ENCODE measurements at places on chromosomes 11 and 22.

DNA sequence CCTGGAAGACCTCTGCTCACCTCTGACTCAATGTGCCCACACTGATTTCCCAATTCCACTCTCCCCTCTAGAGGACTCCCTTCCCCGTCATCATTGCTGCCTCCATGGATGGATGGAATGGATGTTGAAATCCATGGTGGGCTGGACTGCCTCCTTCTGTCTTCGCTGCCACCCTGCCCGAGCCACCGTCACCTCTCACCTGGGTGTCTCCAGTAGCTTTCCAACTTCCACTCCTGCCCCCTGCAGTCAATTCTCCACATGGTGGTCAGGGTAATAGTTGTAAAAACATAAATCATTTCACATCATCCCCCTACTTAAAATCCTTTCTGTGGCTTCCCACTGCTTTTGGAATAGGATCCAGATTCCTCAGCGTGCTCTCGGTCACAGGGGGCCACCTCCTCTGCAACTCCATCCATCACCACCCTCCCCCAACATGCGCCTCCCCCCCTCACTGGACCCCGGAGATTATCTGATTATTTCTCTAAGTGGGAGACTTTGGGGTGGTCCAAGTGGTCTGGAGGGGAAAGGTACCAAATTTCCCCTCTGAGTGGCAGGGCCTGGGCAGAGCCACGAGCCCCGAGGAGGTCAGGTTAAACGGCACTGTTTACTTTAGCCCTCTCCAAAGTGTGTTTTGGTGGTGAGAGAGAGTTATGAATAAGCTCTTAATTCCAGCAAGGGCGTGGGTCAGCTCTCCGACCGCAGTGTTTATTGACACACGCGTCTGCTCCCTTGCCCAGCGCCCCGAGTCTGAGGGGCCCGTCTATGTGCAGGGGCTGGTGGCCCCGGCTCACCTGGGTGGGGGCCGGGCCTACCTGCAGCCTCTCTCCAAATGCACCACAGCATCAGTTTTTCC, 313.7 kb downstream of the MN1 start:
- DNase-seq, result no peak

DNA sequence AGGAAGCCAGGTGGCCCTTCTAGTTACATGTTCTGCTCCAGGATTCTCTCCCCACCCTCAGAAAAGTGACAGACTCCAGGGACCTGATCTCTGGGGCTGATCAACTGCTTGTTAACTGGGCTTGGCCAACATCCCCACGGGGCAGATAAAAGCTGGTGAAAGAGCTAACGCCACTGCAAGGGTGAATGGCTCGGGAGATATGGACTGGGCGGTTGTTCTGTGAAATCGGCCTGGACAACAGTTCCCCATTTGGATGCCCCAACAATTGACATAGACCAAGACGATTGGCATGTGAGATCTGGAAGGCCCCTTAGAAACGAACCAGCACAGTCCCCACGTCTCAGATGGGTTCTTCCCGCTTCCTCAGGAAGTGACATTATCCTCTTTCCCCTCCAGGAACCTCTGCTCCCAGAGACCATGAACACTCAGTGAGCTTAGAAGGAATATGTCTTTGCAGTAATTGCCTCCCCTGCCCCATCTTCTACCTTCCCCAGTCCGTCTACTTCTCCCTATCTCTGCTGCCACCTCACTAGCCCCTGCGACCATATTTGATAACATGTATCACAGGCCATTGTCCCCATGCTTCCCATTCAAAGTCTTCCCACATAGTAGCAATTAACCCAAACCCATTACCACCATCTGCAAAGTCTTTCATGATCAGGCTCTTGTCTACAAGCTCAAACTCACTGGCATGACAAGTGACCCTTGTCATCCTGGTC, 5.6 kb upstream of the PRG2 start:
- DNase-seq, result no peak

GRCh38 chr11:1889224-1889930, 2.3 kb downstream of the PRR33 start:
- DNase-seq, result no peak

GRCh38 chr11:116328391-116328790, 444.4 kb downstream of the BUD13 start:
- no peak for DNase-seq

GRCh38 chr11:9952511-9953196, 288.8 kb downstream of the SWAP70 start:
- DNase-seq, result no peak

DNA sequence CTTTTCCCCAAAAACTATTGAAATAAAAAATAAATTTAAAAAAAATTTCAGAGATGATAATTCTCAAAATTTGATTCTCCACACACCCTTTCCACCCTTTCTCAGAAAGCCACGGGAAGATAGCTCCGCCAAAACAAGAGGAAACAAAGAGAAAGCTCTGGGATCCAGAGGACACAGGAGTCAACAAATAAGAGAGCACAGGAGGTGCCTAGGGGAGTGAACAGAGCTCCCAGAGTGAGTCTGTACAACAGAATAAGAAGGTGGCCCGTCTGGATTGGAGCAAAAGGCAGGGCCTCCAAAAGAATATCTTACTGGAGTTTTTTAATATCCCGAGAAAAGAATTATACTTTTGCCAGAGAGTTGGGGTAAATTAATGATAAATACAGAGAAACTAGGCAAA, 96.3 kb upstream of the DRD2 start:
- no peak for DNase-seq

DNA sequence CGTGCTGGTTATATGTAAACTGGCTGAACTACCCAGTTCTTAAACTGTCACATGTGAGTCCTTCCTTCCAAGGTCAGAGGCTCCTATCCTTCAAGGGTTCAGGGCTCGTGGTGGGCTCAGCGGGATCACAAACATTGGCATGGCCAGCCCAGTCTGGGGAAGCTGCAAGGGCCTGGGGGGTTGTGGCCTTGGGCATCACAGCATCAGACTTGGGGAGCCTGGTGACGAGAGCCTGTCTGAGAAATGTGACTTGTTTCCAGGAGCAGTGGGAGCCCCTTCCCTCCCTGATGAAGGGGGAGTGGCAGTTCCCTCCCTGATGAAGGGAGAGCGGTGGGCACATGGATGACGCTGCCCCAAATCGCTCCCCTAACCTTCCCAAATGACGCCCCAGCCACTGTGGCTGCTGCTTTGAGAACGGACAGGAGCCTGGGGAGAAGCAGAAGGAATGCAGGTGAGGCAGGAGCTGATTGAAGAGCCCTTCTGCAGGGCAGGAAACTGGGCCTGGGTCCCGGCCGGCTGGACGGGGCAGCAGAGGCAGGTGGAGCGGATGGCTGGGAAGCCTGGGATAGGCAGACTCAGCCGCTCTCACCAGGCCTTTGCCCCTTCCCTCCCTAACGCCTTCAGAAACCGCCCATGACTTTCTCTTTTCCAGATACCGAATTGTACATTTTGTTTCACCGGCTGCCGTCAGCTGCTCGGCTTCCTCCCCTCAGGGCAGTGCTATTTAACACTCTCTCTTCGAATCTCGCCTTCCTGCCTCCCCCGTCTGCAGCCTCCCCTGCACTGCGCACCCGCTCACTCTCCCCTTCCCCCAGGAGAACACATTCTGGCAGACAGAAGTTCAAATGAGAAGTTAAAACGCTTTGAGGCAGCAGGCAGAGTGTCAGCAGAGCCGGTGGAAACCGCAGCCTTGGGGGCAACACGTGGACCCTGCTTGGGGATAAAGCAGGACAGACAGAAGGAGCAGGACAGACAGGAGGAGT, 1486.7 kb downstream of the BRD1 start:
- no peak for DNase-seq

- DNase-seq, result no peak
These were observed 77.5 kb downstream of the AMOTL1 start for GRCh38 chr11:94845622-94846021.

GRCh38 chr11:5071799-5072198, 2.4 kb downstream of the OR52E1 start:
- no peak for DNase-seq

- DNase-seq, result no peak
These were observed 69.1 kb upstream of the EP300 start for GRCh38 chr22:41023299-41023623.

GRCh38 chr11:19345848-19346681, 105.3 kb upstream of the E2F8 start:
- no peak for DNase-seq

DNA sequence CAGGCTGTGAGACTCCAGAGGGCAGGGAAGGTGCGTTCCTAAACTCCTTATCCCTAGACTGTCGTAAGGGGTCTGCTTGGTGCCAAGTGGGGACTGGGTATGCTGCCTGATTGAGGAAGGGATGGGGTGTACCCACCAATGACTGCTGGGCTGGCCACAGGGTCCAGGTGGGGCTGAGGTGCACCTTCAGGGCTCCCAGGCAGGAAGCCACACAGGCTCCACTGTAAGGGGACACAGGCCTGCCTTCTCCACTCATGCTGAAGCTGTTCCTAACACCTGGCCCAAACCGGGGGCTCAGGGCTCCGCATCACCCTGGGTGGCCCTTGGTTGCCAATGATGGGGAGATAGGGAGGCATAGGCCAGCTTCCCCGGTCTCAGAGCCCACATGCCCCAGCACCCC, 20.4 kb downstream of the CABP7 start:
- no peak for DNase-seq

GRCh38 chr11:116657842-116658825, 114.7 kb downstream of the BUD13 start:
- DNase-seq, result no peak

- DNase-seq, result peak; percentile 74
These were observed 69.2 kb downstream of the CD82 start for GRCh38 chr11:44634401-44635281.

DNA sequence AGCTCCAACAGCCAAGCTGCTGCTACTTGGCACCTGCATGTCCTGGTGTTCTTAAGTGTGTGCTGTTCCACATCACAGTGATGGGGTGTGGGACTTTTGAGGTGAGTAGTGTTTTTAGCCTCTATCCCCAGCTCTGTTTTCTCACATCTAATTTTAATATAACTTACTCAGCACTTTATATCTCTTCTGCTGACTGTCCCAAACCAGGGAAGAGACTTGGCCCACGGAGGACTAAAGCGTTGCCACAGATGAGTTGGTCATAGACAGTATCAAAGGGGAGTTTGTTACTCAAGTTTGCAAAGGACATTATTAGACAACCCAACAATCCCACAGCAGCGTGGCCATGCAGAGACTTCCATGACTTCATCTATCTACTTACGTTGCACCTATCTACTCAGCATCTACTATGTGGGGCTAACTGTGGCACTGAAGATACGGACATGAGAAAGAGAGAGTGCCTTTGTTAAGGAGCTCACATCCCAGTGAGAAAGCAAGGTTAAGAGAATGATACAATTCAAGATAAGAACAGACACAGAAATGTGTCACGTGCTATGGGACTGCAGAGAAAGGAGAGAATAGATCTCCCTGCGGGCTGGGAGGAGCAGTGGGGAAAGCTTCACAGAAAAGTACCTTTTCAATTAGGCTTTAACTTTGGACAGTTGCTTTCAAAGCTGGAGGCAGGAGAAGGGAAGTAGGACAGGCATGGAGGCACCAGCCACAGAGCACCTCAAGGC, 82.4 kb downstream of the ME3 start:
- DNase-seq, result no peak

DNA sequence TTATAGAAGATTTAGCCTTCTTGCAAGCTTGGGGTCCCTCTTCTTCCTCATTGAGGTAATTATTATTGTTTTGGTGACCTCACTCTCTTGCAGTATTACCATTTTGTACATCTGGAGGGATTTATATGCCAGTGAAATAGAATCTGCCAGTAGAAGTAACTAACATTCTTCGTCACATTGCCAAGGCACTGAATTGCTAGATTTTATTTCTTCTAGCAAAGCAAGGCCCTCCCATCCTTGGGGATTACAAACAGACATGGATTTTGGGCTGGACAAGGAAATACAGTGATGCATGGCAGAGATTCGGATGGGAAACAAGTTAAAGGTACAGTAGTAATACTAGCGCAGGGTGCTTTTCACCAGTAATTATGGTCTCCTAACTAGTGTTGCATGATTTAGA, 7.8 kb downstream of the ADAMTS15 start:
- DNase-seq, result no peak

DNA sequence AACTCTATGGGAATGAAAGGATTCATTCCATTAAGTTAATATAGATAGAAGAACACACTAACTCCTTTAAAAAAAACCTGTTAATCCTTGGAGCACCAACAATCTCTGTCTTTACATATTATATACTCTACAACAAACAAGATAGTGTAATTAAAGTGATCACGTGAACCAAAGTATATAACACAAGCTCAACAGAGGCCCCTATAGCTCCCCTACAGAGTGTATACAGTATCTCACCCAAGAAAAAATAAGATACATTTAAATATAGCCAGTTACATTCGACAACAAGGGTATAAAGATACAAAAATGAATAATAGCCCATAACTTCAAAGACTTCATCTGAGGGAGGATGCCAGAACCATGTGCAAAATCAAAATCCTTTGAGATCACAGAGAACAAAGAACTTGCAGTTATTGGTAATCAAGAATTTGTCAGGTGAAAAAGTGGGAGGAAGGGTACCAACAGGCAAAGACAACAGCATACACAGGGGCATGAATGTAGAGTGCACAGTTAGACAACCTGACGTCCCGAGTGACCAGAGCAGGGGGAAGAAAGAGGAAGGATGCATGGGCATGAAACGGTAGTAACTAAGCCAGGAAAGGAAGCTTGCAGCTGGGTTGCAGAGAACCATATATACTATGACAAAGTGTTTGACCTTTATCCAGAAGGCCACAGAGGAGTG, 4.7 kb downstream of the FCHSD2 start:
- no peak for DNase-seq

- peak; percentile 94 for DNase-seq
These were observed 9.9 kb upstream of the EIF4G2 start for GRCh38 chr11:10818594-10818993.
